NCI-H187 treated with DMSO at 0.1 percent for 48 hours (cell line): ENCODE measurements at places on chromosomes 12 and 14.

GRCh38 chr12:122981036-122981471 is 573 bp downstream of the ARL6IP4 start:
- no peak for DNase-seq

DNA sequence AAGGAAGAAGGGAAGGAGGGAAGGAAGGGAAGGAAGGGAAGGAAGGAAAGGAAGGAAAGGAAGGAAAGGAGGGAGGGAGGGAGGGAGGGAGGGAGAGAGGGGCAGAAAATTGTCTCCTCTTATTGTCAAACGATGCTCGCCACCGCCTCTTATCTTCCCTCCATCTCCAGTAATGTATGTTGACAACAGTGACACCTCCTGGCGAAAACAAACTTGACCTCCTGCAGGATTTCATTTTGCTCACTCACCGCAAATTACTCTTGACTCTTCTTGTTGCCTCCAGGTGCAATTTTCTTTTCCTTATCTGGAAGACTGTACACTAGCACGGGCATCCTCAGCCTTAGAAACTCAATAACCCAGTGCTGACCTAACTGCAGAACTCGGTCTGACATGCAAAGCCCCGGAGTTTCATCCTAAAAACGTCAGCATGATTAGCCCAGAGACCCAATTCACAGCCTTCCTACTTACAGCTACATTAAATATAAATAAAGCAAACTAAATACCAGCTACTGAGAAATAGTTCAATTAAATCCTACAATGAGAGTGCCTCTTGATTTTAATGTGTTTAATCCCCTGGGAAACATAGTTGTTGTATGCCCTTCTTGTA is 512.4 kb upstream of the TMPO start:
- peak; percentile 50 for DNase-seq

DNA sequence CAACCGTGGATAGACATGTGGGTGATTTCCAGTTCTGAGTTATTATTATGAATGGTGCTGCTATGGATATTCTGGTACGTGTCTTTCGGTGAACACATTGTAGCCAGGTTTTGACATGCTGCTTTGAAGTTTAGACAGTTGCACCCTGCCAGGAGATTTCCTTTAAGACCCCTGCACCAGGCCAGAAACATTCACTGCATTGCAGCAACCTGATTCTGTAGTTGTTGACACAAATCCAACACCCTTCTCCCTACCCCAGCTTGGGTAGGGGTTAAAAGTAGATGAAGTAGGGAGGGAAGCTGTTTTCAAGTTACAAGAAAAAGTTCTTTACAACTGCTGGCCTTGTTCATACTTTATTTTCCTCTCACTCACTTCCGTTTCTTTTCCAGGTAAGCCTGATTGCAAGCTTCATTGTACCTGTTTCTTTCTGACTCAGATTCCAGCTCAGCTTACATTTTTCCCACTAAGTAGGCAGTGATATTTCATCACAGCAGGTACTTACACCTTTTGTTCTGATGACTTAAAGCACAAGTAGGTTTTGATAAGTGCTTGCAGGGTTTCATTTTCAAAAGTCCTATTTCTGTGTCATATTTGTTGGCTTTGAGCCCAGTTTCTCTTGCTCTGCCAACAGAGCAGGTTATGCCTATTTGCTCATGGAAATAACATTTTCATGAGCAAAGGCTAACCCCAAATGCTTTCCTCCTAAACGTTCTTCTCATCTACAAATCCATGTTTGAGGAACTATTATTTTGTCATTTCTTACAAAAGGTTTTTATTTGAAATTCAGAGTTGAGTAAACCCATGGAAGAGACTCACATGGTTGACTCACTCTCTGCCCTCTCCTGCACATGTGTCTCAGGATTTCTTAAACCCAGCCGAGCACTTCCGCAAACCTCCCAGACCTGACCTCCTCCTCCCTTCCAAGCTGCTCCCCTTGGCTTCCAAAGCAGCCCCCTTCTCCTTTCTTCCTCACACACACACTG is 12.1 kb upstream of the LTA4H start:
- DNase-seq, result peak; percentile 71

- no peak for DNase-seq
These were observed 10.3 kb upstream of the MYH7 start for GRCh38 chr14:23445773-23446172.

- no peak for DNase-seq
These were observed 143.5 kb upstream of the FKBP4 start for GRCh38 chr12:2651068-2651965.

DNA sequence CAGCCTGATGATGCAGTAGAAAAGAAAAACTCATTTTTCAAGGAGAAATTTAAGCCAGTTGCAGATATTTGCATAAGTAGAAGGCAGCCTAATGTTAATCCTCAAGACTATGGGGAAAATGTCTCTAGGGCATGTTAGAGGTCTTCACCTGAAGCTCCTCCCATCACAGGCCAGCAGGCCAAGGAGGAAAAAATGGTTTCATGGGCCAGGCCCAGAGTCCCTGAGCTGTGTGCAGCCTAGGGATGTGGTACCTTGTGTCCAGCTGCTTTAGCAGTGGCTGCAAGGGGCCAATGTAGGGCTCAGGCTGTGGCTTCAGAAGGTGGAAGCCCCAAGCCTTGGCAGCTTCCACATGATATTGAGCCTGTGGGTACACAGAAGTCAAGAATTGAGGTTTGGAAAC is 1946.7 kb upstream of the FLRT2 start:
- no peak for DNase-seq

- no peak for DNase-seq
These were observed 294.6 kb downstream of the NUAK1 start for GRCh38 chr12:105843986-105844760.

DNA sequence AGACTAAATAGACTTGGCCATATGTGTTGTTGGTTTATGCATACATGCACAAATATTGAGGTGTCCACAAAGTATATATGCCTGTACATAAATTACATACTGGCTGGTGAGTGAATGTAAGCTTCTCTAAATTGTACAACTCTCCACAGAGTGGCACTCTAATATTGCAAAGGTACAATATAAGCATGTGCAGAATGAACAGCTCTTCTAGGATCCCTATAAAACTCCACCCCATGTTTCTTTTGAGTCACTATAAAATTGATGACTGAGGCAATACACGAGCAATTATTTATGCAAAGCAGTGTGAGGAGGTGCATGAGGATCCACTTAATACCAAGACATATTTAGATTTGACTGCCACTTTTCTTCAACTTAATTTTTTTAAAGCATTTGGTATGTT is 172.2 kb downstream of the NAV3 start:
- DNase-seq, result no peak

GRCh38 chr14:23442721-23443356 is 7.4 kb upstream of the MYH7 start:
- DNase-seq, result no peak

- DNase-seq, result no peak
These were observed 146.8 kb upstream of the RASSF8 start for GRCh38 chr12:25811656-25812126.

GRCh38 chr12:115324949-115325593 is 641.1 kb upstream of the TBX3 start:
- DNase-seq, result no peak

- no peak for DNase-seq
These were observed 4.6 kb downstream of the TTC7B start for GRCh38 chr14:90811641-90812040.

- no peak for DNase-seq
These were observed 18.9 kb downstream of the DNAL1 start for GRCh38 chr14:73663548-73664212.

- no peak for DNase-seq
These were observed 114.4 kb downstream of the SLC38A1 start for GRCh38 chr12:46154221-46154985.

- no peak for DNase-seq
These were observed 102.2 kb downstream of the WSCD2 start for GRCh38 chr12:108231109-108231905.

DNA sequence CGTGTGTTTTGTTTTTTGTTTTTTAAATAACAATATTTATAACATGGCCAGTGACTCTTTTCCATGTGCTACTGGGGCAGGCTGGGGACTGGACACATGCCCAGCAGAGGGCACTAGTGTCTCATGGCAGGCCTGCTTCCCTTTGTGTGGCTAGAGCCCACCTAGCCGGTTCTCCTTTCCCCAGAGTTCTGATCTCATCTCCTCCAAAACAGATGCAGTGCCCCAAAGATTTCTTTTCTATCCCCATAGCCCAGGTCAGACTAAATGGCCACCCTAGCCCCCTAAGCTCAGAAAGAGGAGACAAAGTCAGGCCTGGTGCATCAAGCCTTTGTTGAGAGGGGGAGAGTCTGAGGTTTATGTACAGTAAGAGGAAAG is 21.2 kb downstream of the PRPF40B start:
- DNase-seq, result peak; percentile 21

DNA sequence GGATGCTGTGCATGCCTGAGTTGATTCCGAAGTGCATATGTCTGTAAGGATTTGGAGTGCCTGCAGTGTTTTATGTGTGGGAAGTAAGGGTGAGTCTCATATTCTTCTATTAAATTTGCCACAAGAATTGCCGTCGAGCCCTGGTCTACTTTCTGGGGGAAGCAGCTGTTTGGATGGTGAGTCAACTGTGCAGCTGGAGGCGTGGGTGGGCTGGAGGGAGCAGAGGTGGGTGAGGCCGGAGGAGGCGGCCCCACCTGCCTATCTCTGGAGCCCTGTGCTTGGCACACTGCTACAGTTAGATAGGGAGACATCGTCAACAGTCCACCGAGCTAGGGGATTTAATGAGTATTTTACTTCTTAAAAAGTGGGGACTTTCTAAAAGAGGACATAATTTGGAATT is 9.7 kb downstream of the GLRX5 start:
- DNase-seq, result no peak

- no peak for DNase-seq
These were observed 382.5 kb upstream of the TMTC1 start for GRCh38 chr12:30166006-30166795.

DNA sequence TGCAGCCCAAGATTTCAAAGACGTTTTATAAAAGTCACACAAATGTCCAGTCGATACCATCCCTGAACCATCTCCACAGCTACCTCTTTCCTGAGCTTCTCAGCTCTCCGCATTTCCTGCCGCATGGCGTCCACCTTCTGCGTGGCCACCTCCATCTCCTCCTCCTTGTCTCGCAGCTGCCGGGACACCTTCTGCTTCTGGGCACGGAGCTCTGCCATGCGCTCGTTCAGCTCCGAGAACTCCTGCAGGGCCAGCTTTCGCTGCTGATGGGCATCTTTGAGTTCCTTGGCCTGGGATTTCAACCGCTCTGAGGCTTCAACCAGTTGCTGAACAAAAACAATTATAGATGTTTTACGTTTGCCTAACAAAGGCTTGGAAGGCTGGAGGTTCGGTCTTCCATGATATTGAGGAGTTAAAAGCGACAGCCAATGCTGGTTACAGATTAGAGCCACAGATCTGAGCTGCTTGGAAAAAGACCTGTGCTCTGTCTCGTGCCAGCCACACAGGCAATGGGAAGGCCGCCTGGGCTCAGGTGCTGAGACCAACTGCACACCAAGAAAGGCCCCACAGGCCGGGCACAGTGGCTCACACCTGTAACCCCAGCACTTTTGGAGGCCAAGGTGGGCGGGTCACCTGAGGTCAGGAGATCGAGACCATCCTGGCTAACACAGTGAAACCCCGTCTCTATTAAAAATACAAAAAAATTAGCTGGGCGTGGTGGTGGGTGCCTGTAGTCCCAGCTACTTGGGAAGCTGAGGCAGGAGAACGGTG is 49.6 kb downstream of the AMN start:
- DNase-seq, result no peak

GRCh38 chr14:66459603-66460002 is 26.6 kb upstream of the CCDC196 start:
- DNase-seq, result no peak

DNA sequence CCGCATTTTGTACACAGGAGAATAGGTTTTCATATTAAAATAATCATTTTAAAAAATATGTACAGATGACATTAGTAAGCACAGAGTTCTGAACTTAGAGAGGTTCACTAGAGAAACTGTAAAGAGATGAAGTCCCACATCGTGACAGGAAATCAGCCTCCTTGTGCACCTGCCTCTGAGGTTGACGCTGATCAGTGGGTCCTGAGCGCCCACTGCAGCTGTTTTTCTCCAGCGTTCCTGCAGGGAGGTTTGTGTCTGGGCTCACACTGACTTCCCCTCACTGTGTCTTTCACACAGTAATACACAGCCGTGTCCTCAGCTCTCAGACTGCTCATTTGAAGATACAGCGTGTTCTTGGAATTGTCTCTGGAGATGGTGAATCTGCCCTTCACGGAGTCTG is 561.5 kb downstream of the TMEM121 start:
- no peak for DNase-seq

DNA sequence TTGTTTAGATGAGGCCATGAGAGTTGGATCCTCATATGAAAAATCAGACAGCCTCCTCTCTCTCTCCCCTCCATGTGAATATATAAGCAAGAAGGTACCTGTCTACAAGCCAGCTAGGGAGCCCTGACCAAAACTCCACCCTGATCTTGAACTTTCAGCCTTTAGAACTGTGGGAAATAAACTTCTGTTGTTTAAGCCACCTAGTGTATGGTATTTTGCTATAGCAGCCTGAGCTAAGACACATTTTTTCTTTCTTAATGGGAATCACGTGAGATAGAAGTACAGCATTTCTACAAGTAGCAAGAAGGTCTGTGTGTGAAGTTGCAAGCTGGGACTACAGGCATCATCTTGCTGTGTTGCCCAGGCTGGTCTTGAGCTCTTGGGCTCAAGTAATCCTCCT is 16.3 kb upstream of the ABHD12B start:
- DNase-seq, result no peak

- DNase-seq, result no peak
These were observed 53.9 kb upstream of the NCOR2 start for GRCh38 chr12:124621296-124621660.

GRCh38 chr14:71021347-71022011 is 114.2 kb downstream of the PCNX1 start:
- no peak for DNase-seq

DNA sequence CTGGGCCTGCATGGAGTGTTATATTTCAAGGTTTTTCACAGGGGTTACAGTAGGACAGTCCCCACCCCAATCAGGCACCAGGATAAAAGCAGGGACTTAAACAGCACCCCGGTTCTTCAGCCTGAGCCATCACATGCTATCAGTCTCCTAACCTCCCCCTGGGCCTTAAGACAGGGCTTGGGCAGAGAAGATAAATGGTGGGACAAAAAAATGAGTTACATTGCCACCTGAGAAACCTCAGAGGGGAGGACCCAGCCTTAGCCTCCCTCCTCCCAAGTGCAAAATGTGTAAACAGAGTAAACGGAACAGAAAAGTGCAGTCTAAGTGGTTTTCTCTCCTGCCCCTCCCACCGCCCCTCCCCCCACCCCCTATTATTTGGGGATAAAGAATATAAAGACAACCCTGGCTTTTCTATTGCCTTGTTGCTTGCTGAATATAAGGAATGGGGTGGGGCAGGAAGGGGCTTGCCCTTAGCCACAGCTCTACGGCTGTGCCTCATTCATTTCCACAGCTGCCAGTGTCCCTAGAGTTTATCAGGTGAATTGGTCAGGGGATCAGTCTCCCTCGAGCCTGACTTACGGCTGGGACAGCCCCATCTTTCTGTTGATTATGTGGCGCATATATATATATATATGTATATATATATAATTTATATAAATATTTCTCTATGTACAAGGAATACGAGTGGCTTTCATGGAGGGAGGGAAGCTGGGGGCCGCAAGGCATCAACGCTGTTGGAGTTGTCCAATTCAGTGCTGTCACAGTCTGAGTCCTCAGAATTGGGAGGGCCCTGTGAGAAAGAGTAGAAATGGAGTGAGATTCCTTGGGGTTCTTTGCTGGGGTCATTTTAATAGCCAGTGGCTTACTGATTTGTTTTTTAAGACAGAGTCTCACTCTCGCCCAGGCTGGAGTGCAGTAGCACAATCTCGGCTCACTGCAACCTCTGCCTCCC is 18.5 kb downstream of the MAP3K12 start:
- DNase-seq, result no peak
